ENCODE measurements at places on chromosomes 3 and 15.
A peak's percentile ranks its signal among the peaks of the same experiment; 100 is the strongest.

DNA sequence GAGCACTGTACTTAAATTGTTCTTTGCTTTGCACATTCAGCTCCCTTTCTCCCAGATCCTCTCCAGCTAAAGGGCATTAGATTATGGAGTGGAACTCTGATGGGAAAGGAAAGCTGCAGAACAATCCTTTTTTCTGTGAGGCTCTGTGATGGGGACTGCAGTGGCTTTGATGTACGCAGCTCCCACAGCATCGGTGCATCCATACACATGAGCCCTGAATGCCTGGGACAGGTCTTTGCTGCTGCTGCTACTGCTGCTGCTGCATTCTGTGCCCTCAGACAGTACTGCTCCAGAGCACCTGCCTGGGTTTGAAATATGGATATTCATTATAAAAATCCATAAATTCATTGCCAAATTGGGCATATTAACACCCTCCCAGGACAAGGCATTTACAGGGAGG, 164.4 kb downstream of the WDR76 start:
- DNase-seq: no peak

DNA sequence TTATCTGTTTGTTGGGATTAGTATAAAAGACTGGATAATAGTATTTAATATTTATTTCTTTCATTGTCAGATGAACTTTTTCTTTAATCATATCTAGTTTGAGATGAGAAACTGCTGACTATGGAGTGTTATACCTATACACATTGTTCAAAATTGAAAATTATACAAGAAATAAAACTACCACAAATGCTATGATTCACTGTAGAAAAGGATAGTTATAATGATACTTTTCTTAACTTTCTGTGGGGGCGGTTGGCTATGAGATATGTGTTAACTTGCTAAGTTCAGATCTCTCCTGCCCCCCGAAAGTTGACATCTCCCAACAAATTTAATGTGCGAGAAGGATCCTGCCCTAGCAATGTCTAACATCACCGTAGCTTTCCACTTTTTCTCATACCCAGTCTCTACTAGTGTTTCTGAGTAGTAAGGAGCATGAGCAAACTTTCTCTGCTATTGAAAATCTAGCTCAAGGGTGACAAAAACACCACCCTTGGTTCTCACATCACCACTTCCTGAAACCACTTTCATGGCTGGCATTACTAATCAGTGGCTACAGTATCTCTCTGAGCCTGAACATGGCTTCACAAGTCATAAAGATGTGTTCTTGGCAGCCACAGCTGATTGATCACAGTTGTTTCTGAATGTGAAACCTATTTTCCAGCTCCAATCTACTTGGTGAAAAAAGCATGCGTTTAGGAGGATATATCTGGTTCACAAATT, 15.8 kb upstream of the SAMMSON start:
- DNase-seq: no peak

DNA sequence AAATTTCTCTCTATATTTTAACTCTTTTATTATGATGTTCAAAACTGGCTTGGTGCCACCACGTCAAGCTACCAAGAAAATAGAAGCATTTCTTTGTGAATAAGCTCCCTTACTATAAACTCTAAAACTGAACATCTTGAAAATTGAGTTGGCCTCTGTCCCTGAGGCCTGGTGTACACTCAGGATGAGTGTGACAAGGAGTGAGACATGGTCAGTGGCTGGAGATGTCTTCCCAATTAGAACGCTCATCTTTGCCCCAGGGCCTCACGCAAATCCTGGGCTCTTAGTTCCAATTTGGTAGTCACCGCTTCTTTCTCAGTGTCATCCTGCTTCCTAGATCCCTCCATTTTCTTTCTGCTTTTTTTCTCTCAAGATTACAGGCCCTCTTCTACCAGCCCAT, 26.2 kb downstream of the SLC2A2 start:
- no peak for DNase-seq

DNA sequence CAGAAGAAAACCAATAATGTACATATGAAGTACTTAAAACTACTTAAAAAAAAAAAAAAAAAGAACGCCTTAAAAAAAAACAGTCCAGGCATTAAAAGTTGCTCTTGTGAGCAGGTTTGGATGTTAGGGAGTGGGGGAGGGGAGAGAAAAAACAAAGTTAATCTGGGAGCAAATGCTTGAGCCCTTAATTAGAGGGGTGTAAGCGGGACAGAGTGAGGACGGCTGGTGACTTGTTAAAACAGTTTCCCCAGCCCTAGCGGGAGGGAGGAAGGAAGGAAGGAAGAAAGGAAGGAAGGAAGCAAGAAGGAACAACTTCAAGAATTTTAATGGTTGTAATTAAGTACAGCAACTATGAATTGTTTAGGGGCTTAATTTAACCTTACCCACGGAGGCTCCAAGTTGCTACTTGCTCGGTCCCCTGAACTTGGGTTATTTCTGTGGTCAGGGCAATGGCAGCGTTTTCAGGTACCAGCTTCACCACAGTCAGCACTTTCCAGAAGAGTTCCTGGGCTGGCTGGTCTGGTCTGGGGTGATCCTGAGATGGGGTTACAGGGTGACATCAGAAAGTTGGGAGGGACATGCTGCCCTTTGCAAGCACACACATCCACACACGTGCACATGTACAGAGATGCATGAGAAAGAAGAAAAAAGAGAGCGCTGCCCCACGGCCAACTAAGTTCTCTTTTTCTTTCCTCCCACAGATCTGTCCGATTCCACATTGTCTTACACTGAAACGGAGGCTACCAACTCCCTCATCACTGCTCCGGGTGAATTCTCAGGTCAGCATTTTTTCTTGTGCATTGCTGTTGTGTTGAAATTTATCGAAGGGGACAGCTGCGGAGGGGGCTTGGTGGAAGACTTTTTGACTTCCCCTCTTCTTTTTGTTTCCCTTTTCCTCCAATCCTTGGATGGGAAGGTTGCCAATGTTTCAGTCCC, 14.0 kb downstream of the SMAD6 start:
- peak; percentile 44 for DNase-seq

- DNase-seq: no peak
These were observed 5.2 kb downstream of the PRSS50 start for GRCh38 chr3:46712191-46713049.

GRCh38 chr3:101913168-101913567, 63.9 kb downstream of the NFKBIZ start:
- no peak for DNase-seq

DNA sequence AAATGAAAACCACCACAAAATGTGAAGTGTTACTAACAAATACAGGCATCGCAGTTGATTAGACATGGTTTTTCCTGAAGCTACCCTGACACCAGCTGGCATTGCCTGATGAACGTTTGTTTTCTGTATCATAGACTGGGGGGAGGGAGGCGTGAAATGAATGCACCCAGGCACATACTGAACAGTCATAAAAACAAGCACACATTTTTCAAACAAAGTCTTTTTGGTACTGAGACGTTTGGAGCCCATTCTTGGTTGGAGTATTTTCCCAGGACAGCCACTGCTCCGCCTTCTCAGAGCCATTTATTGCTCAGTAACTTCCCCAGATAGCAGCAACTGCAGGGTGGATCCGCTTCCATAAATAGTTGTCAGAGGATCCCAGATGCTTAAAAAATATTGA, 52.4 kb downstream of the KLF13 start:
- DNase-seq: no peak

DNA sequence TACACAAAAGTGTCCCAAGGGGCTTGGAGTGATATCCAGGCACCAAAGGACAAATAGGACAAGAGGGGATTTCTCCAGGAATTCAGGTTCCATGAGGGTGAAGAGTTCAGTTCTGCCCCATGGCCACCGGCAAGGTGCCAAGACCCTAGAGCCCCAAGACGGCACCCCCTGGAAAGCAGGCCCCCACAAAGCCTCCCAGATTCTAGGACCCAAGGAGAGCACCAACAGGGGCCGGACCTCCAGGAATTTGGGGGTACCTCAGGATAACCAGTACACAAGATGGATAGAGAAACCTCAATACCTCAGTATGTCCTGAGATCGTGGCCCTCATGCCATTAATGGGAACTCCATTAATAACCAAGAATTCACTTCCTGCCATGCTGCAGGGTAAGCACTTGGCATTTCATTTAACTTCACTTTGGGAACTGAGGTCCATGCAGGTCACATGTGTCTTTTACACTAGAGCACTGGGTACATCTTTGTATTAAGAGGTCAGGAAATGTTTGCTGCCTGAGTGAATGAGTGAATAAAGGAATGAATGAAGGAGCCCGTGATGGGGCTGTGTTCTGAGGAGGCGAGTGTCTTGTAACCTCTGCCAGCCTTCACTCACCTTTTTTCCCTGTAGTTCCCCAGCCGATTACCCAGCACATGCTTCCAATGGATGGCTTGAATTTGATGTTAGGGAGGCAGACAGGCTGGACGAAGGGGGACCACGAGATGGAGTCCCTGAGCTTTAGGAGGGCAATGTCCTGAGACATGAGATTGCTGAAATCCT, 15.5 kb upstream of the PRSS50 start:
- no peak for DNase-seq

DNA sequence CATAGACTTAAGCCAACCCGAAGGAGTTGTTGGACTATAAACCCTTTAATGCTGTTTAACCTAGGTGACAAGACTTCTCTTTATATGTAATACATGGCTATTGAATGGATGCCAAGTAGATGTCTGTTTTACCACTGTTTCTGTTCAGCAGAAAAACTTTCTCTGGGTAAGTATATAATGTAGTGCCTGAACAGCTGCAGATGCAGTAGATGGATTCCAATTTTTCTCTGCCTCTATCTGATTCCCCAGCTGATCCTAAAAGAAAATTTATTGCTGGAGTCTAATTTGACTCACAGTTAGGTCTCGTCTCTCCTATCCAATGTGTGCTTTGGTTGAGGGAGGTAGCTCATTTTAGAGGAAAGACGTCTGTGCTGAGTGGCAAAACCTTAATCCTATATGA, 256.5 kb upstream of the CBLB start:
- DNase-seq: no peak

DNA sequence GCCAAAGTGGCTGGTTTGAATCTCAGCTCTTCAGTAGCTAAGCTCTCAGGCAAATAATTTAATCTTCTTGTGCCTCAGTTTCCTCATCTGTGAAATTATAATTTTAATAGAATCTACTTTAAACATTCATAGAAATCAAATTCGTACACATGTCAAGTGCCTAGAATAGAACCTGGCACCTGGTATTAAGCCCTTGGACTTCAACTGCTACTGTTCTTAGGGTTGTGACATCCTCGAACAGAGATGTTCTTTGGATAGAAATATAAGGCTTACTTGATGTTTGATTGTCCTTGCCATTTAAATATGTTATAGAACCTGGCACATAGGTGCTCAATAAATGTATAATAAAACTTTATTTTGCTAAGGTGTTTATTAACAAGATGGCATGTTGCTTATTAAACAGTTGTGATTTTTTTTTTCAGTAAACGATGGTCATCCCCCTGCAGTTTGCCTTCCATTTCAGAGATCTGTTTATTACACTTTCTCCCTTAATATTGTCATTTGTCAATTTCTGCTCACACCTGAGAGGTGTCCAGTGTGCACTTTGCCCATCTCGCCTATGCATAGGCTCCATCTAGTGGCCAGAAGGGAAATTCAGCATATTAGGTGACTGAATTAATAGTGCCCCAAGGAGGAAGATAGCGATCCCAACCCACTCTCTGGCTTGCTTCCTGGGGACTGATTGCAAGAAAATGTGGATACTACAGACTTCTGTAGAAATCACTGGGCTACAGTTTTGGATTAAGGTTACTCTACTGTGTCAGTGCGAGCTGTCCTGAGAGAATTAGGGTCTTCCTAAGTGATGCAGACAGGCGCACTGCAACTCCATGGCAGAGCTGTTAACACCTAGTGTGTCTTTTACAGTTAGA, 10.7 kb downstream of the IGF1R start:
- peak; percentile 57 for DNase-seq

DNA sequence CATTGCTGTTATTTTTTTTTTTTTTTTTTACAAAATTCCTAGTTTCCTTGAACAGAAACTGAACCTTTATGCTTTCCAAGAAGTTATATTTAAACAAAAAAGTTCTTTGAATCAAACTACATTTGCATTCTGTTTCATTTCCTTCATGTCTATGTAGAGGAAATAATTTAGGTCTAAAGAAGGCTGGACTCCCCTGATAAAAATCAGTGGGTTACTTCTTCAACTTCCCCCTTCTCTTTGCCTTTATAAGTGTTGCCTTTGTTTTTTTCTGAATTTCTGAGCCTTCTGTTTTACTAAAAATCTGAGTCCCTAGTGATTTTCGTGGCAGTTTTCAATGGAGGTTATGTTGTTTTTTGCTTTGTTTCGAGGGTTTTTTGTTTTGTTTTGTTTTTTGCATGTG, 152.8 kb downstream of the CHDH start:
- no peak for DNase-seq

- no peak for DNase-seq
These were observed 12.2 kb upstream of the GHRL start for GRCh38 chr3:10304905-10305304.

- peak; percentile 23 for DNase-seq
These were observed 67.5 kb downstream of the TFG start for GRCh38 chr3:100776746-100777145.

DNA sequence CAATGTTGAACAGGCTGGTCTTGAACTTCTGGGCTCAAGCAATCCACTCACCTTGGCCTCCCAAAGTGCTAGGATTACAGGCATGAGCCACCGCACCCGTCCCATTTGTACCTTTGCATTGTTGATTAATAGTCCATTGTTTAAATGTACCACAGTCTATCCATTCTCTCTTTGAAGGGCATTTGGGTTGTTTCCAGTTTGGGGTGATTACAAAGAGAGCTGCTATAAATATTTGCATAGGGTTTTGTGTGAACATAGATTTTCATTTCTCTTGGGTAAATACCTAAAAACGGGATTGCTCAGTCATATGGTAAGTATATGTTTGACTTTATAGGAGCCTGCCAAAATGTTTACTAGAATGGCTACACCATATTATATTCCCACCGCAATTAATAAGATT, 13.7 kb upstream of the PTPRG start:
- no peak for DNase-seq

DNA sequence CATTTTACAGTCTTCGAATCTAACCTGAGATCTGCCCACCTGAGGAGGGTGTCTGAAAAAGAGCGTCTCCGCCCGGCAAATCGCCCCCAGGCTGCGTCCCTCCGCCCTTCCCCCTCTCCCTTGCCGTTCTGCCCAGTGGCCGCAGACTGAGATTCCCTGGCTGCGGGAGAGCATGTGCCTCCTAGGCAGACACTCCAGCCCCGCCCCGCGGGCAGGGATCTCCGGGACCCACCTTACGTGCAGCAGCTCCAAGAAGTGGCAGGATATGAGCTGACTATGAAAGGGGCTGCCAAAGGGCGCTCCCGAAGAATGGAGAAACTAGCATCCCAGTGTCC, 2.7 kb upstream of the WNT5A start:
- DNase-seq: peak; percentile 73

GRCh38 chr3:11146773-11147660, 7.3 kb upstream of the HRH1 start:
- DNase-seq: no peak

GRCh38 chr15:45449916-45450867, 71.8 kb upstream of the GATM start:
- DNase-seq: no peak

DNA sequence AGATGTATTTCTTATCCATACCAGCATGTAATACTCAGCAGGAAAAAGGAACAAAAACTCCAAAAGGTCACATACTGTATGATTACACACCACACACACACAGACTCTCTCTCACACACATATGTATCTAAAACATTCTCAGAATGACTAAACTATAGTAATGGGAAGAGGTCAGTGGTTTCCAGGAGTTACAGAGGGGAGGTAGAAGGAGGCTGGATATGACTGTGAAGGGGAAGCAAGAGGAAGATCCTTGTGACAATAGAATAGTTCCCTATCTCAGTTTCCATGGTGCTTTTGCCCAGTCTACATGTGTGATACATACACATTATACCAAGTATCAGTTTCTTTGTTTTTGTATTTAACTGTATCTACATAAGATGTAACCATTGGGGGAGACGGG, 190.1 kb downstream of the IL5RA start:
- DNase-seq: no peak

GRCh38 chr3:149470381-149470780, 4.1 kb upstream of the TM4SF4 start:
- DNase-seq: no peak
